Kidney tubule cell (primary cell): ENCODE measurements at places on chromosomes 7 and 10.

DNA sequence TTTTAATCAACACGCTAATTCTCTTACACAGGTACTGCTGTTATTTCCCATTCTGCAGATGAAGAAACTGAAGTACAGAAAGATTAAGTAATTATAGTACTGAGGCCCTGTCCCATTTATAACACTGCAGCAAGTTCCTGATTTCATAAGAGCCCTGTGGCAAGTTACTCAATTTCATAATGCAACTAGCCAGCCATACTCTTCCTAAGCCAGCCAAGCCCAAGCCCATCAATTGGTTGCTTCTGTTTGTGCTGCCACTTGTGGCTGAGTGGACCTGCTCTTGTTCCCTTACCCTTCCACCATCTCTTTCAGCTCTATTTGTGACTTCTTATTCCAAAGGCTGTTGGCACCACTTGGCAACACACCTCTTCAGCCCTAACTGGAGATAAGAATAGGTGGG, 19.7 kb upstream of the PRPF18 start:
- DNase-seq, result no peak

GRCh38 chr7:105246256-105246655, 142.5 kb downstream of the SRPK2 start:
- no peak for DNase-seq

DNA sequence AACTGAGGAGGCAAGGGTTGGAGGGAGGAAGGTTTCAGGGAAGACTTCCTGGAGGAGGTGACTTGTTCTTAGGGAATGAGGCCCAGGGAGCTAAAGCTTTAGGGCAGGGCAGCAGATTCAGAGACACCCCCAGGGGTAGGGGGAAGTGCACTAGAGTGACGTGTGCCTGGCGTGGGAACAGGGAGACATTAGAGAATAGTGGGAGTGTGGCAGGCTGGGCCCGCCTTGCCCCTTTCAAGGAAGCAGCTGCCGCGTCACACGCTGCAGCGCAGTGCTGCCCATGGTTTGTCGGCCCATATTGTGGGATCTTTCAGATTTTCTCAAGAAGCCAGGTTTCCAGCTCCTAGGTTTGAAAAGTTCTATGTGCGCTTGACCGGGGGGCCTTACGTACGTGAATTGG, 139.4 kb downstream of the LHPP start:
- DNase-seq, result no peak

GRCh38 chr10:91571671-91572070, 61.2 kb downstream of the PPP1R3C start:
- no peak for DNase-seq

GRCh38 chr10:48604991-48605508, at the start of gene ARHGAP22:
Gene ARHGAP22 (minus strand): TSS chr10:48605073. CDS start chr10:48604796, 277 bp downstream.
- DNase-seq, result peak; percentile 71

- peak; percentile 33 for DNase-seq
Measured at GRCh38 chr7:146115851-146116520, 615 bp upstream of the CNTNAP2 start.

DNA sequence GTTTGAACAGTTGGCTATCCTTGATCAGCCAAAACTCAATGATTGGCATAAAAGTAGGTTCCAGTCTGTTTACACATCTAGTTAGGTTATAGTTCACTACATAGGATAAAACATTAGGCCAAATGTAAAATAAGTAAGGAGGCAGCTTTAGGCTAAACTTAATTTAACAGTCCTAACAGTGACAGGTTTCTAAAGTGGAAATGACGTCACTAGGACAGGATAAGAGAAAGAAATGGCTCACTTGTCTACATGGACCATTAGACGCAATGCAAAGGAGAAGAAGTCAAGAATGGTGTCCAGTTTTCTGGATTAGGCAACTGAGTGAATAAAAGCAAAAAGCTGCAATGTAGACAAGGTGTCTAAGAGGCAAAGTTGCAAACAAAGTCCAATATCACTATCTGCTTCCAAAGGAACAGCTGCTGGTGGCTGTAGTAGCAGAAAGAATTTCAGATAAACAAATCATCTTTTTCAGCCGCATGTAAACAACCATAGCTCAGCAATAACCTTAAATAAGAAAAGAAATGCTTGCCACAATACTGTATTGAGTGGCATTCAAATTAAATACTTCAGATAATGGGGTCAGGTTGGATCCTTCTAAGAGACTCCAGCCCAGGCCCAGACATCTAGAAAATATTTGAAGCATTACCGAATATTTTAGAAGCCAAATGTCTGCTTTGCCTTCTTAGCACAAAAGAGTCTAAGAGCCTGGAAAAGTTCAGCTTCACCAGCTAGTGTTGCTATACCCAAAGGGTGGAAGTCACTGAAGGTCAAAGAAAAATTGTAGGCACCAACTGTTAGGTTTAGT, 154.2 kb downstream of the NEBL start:
- DNase-seq, result no peak

GRCh38 chr7:122791959-122792545, 89.3 kb upstream of the RNF148 start:
- DNase-seq, result no peak

DNA sequence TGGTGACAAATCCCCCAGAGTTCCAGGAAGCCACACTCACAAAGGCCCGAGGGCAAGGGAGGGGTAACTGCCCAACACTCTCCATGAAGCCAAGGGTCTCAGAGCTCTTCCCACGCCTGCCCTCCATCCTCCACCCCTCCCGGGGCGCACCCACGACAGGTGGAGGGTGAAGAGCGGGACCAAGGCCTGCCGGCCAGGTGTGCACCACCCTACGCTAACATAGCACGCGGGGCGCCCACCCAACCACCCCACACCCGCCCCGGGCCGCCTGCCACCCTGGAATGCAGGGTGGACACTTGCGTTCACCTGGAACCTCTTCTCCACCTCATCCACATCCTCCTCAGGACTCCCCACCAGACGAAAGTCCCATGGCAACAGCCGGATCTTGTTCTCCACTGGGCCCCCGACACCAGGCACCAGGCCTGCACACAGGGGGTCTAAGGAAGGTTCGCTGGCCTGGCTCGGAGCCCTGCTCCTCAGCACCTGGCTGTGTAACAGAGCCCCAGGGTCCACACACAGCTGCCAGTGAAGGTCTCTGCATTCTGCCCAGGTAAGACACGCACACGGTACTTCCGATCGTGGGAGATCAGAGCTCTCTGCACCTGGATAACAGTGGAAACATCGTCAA, 32.7 kb downstream of the MAD1L1 start:
- no peak for DNase-seq

- DNase-seq, result no peak
Measured at GRCh38 chr7:24049296-24049695, 234.7 kb upstream of the NPY start.

DNA sequence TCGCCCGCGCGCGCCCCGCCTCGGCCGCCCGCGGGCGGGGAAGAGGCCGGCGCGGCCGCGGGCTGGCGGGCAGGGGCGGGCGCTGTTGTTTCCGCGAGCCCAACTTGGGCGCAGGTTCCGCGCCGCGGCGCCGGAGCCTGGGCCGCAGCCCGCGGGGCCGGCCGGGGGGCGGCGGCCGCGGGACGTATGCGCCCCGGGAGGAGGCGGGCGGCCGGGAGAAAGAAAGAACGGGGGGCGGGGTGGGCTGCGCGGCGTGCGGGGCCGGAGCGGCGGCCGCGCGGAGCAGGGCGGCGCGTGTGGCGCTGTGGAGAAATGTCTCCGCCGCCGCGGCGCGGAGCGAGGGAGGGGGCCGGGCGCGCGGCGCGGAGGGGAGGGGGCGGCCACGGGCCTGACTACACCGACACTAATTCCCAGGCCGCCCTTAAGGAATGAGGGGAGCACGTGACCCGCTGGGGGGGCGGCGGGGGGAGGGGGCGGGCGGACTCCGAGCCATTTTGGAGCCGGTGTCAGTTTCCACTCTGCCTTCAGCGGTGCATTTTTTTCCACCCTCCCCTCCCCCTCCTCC, at the start of gene BMI1:
BMI1 (plus strand) TSS at position 509 of the 565 bp plus-strand sequence. CDS start 5,351 bp downstream, outside the sequence.
- peak; percentile 78 for DNase-seq

GRCh38 chr7:117319181-117319580, 3.7 kb downstream of the WNT2 start:
- DNase-seq, result peak; percentile 6

DNA sequence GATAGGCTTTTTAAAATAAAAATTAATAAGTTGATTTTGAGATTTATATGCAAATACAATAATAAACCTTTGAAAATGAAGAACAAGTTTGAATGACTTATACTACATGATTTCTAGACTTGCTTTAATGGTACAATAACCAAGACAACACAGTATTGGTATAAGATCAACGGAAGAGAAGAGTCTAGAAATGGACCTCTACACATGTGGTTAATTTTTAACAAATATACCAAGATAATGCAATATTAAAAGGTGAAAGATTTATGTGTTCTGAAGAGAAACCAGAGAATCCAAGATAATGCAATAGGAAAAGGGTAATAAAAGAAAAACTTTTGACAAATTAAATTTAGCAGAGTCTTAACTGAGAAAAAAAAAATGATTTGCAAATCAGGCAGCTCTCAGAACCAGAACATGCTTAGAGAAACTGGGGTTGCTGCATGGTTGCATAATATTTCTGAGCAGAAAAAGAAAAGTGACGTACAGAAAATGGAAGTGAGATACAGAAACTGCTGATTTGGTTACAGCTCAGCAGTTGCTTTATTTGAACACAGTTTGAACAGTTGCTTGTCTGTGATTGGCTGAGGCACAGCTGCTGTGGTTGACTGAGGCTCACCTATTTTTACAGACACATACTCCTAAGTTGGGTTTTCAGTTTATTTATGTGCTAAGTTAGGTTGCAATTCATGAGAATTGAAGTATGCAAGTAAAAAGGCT, 365.9 kb downstream of the CRPPA start:
- DNase-seq, result no peak

DNA sequence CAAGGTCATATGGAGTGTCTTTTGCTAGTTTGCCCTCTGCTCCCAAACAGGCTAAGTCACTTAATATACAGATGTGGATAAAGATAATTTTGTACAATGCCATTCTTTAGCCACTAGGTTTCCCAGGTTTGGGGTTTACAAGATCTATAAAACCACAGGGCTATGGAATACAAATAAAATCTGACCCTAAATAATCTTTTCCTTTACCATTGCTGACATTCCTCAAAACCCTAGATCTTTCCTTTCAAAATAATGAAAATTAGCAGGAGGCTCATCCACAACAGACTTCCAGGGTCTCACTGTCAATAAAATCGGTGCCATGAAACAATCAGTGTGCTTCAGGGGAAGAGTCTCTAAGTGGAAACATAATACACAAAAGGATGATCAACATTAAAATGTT, 148.4 kb downstream of the CPEB3 start:
- DNase-seq, result no peak

- no peak for DNase-seq
Measured at GRCh38 chr7:74230446-74231231, 20.8 kb downstream of the LAT2 start.

GRCh38 chr10:74223755-74224529, 72.9 kb downstream of the ADK start:
- DNase-seq, result peak; percentile 91

DNA sequence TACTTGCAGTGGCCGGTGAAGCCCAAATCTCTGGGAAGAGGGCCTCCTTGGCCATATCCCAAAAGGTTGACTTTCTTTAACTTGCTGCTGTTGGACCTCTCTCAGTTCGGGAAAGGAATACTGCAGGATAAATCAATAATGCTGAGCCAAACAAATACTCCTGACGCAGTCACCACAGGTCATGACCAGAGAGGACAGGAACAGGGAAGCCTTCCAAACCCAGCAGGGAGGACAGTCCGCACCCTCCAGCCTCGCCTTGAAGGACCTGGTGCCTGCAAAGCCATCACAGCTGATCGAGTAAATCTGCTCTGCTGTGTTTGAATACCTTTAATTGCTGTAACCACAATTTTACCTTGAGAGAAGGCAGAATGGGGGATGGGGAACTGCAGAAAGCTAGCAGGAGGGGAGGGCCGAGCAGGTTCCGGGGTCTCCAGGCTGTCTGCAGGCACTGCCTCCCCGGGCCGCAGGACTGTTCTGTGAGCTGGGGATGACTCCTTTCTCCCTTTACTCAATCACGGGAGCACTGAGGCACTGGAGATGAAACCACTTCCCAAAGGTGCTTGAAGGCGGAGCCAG, 20.8 kb upstream of the INSIG1 start:
- no peak for DNase-seq

DNA sequence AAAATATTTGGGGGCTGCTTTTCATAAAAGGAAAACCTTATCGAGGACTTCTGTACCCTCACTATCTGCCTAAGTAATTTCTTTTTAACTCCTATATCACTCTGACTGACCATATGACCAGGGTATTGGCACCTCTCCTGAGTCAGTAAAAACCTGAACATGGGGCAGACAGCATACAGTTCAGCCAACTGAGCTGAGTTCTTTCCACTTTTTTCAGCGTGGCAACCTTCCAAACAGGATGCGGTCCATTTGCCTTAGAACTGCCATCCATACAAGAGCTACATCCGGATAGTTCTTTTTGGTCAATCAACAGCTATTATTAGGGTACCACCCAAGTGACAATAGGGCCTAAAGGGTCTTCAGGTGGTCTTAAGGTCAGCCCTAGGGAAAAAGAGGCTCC, 122.6 kb downstream of the MARCHF5 start:
- DNase-seq, result peak; percentile 23
